Hepatic stellate cell (primary cell): ENCODE measurements at places on chromosomes 2 and 18.

DNA sequence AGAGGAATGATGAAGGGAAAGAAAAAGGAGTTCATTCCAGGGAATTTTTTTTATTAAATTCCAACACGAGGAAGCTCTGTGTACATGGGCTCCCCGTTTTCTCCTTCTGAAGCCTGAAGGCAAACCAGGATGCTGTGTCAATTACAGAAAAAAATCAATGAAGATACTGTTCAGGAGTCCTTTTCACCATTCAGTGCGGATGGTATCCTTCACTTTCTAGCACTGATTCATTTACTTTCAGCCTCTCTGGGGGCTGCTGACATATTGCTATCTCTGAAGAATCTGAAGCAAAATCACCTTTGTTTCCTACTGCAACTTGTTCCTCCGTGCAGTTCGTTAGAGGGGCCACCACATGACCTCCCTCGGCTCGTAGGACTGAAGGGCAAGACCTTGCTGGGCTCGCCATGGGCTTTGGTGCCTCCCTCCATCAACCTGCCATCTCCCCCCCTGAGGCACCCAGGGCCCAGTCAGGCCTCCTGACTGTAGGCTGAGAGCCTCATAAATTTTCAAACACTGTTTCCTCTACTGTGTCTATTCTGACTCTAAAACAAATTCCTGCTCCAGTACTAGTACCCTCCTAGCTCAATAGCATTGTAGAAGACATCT lies 25.5 kb upstream of the ST8SIA3 start:
- DNase-seq = no peak

GRCh38 chr18:71431689-71432088 lies 1112.5 kb downstream of the CBLN2 start:
- no peak for DNase-seq

DNA sequence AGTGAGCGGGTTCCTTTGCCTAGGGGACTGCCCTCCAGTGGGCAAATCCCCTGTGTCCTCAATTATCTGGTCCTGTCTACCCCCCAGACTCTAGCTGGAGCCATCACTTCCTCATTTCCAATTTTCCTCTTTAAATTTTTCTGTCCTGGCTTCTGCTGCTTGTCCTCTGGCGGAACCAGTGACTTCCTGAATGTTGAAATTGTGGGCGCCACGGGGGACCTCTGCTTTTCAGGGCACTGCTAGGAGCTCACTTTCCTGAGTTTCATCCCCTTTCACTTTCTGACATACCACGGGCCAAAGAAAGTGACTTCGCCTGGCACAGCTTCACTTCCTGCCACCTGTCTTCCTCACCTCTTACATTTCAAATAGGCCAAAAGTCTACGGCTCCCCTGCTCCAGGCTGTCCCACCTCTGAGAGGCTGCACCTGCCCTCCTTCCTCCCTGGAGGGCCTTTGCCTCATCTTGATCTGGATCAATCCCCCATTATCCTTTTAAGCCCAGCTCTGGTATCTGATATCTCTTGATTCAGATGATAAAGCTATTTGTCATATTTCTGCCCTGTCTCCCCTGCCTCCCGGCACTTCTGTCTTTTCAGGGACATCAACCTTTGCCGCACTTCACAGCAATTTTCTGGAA lies 1.4 kb upstream of the MARCO start:
- DNase-seq = no peak

DNA sequence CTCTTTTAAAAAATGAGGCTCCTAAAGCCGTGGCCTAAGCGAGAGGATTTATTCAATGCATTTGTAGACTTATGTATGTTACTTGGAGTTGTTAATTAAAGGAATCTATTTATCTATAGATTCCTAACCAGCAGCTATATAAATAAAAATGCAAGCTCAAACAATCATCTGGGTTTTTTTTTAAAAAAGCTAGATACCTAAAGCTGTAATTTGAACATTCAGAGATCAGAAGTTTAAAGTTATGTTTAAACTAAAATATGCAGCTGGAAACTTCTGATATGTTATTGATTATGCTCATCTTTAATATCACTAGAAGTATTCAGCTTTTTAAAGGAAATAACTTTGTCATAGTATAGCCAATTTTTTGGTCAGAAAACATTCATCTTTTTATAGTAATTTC lies 1.0 kb downstream of the MEIS1 start:
- no peak for DNase-seq

- no peak for DNase-seq
These were observed 157.1 kb upstream of the LRRTM1 start for GRCh38 chr2:80461505-80462197.

GRCh38 chr2:166518634-166519390 lies 24.8 kb upstream of the SCN7A start:
- no peak for DNase-seq

- no peak for DNase-seq
These were observed 1206.0 kb upstream of the ZEB2 start for GRCh38 chr2:145725876-145726275.

DNA sequence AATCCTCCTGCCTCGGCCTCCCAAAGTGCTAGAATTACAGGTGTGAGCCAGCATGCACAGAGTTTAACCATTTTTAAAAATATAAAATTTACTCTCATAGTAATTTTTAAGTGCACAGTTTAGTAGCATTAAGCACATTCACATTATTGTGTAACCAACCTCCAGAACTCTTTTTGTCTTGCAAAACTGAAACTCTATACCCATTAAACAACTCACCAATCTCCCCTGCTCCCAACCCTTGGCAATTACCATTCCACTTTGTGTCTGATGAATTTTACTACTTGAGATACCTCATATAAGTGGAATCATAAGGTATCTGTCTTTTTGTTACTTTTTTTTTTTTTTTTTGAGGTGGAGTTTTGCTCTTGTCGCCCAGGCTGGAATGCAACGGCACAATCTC lies 112.5 kb downstream of the BMPR2 start:
- no peak for DNase-seq

GRCh38 chr2:19748073-19748375 lies 153.8 kb downstream of the TTC32 start:
- DNase-seq = no peak

GRCh38 chr18:48827291-48828193 lies 123.2 kb downstream of the SMAD7 start:
- peak; percentile 85 for DNase-seq
